ENCODE measurements at places on chromosomes 1 and 21.

GRCh38 chr1:38489844-38490270, 369.7 kb downstream of the RRAGC start:
- DNase-seq = no peak

- DNase-seq = no peak
Observed at GRCh38 chr1:37858931-37859506, 373 bp downstream of the MTF1 start.

- DNase-seq = no peak
Observed at GRCh38 chr1:94679332-94680038, 137.9 kb upstream of the F3 start.

GRCh38 chr1:247367786-247368422, 36.2 kb upstream of the ZNF496 start:
- no peak for DNase-seq

GRCh38 chr1:108722292-108722691, 9.6 kb downstream of the FNDC7 start:
- DNase-seq = no peak

DNA sequence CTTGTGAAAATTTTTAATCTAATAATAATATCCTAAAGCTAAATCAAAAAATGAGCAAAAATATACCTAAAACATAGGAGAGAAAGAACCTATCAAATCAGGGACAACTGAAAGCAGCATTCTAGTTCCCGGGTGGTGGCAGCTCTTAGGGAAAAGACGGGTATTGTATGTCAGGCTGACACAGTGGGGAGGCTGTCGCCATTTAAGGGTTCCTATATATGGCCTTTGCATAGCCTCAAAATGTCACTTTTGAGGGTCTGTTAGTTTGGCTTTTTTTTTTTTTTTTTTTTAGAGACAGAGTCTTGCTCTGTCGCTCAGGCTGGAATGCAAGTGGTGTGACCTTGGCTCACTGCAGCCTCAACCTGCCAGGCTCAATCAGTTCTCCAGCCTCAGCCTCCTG, 6.0 kb downstream of the CLSTN1 start:
- DNase-seq = no peak

- no peak for DNase-seq
Observed at GRCh38 chr1:223052931-223053330, 90.1 kb downstream of the TLR5 start.

DNA sequence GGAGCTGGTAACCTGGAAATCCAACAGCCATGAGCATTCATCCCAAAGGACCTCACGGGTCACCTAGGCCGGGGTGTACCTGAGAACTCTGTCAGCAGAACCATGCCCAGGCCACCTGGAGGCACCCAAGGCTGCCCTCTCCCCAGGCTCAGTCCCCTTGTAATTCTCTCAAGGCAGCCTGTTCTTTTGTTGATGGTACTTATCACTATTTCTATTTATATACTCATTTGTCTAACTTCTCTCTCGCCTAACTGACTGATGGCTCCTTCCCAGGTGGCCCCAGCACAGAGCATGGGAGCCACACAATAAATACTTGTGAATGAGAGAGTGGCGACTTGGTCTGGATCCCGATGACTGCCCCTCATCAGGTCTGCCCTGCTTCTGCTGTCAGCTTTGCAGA, 16.7 kb downstream of the CASP9 start:
- DNase-seq = no peak

DNA sequence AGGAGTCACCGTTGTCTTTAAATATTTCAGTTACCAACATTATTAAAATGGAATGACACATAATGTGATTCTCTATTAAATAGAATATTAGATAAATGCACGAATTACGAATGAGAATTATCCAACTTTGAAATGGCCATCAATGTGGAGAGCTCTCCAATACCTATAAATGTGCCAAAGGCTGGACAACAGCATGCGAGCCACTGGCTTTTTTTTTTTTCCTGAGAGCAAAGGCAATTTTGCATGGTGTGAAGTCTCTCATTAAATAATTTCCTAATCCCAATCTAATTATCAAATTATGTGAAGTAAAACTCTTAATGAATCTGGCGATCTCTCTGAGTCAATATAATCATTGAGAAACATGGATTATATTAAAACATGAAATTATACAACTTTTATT, 113.5 kb downstream of the KCNT2 start:
- DNase-seq = no peak

DNA sequence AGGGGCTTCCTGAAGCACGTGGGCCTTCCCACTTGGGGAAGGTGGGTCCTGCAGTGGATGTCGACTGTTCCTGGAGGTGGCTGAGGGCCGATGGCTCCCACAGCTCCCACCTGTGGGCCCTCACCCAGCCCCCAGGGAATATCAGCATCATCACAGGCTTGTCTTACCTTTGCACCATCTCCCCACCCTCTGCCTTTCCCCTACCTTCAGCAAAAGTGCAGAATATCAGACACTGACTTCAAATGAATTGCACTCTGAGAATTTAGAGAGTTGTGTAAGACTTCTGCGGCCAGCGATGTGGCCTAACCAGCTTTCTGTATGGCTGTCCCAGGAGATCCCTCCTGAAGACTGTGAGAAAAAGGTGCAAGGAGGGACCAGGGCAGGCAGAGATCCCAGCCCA, 105.4 kb downstream of the PRDM2 start:
- no peak for DNase-seq

DNA sequence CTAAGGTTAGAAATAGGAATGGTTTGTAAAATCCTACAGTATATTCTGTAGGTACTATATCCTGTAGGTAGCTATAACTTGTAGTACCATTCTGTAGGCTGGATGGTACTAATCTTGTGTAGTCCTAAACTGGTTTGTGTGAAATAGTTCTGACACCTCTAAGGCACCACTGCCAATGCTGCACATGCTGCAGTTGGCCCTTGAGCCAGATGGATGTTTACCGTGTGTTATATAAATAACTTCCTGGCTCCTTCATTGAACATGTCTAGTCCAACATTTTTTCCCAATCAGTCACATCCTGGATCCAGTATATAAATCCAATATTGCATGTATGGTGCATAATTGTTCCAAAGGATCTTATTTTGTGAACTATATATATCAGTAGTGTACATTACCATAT, 89.5 kb upstream of the GNG4 start:
- DNase-seq = peak; percentile 58

DNA sequence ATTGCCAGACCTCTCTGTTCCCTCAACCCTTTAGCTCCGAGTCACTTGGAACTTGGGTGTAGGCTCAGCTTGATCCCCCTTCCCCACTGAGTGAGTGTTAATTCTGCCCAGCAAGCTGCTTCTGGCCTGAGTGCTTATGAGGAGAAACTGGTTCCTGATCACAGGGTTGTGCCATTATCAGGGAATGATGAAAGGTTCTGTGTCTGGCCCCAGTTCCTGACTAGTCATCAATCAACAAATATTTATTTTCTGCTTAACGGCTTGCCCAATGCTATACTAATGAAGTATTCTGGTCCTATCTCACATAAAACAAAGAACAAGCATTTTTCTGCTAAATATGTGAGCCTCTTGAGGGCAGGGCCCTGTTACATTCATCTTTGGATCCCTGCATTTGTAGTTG, 20.8 kb downstream of the CC2D1B start:
- DNase-seq = no peak

DNA sequence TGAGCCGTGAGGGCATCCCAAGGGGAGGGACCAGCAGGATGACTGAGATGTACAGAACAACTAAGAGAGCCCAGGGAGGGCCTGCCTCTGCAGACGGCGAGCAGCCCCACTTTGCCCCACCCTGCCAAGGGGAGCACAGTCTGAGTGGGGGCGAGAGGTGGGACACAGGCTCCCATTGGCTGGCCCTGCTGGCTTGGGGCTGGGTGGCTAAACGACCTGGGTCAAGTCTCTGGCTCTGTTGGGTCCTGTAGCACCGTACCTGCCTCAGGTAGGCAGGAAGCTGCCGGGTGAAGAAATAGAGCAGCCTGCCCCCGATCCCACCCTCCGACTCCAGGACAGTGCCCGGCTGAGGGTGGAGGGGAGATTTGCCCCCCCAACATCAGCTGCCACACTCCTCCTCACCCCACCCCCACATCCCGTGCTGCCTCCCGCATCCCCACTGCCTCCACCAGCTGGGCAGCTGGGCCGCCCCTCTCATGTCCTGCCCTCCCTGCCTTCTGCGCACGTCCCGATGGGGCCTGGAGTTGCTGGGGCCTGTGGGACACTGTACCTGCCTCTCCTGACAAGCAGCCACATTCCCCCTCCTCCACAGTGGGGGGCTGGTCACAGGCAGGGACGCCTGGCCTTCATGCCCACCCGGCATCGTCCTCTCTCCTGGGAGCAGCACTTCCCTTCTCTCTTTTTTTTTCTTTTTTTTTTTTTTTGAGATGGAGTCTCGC, 12.6 kb upstream of the PLEKHG5 start:
- DNase-seq = no peak

DNA sequence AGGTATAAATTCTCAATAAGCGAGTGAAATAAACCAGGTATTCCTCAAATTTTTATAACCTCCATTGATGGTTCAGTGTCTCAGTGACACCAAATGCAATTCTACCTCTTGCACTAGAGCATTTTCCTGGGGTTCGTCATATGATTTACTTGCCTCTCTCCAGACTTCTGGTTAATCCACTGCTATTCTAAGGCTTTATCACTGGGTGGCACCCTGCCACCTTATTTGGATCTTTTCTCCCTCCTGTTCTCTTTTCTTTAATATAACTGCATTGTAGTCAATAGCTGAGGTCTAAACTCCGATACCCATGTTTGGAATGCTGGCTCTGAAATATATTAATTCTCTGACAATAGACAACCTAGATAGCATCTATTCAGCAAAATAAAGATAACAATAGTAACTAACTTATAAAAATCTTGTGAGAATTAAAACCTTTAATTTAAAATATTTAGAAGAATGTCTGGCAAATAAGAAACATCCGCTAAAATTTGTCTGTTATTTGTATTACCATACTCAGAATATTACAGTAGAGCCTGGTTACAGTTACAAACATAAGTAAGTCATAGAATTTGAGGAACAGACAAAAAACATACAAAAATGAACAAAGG, 436.4 kb downstream of the PLA2G4A start:
- peak; percentile 57 for DNase-seq

- no peak for DNase-seq
Observed at GRCh38 chr1:204575221-204576190, 59.3 kb downstream of the MDM4 start.

GRCh38 chr1:235532360-235532759, 28.1 kb upstream of the B3GALNT2 start:
- peak; percentile 15 for DNase-seq

GRCh38 chr1:68230484-68230802, 1.9 kb downstream of the WLS start:
- no peak for DNase-seq

DNA sequence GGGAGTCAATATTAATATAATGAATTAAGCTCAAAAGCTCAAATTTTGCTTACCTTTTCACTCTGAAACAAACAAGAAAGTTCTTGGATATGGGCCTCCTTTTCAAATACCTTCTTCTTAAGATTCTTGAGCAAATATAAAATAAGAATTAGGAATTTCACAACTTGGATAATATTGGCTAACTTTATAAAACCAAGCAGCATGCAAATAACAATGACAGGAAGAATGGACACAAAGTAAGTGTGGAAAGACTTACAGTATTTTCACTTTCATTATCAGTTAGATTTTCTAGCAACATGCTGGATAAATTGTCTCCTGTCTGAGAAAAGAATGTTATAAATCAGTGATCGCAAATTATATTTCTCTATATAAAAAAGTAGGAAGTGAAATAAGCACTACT, 13.2 kb downstream of the ODF2L start:
- DNase-seq = no peak

- DNase-seq = no peak
Observed at GRCh38 chr1:217135569-217135915, 412.3 kb upstream of the ESRRG start.

DNA sequence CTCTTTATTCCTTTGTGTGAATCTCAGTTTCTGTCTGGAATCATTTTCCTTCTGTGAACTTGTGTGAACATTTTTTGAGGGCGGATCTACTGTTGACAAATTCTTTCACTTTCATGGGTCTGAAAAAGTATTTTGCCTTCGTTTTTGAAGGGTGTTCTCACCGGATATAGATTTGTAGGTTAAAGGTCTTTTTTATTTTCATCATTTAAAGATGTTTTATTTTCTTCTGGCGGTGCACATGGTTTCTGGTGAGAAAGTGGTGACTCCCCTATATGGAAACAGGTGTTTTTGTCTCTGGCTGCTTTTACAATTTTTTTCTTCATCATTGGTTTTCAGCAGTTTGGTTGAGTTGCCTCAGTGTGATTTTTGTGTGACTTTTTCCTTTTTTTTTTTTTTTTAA, 94.9 kb downstream of the DYRK1A start:
- no peak for DNase-seq

DNA sequence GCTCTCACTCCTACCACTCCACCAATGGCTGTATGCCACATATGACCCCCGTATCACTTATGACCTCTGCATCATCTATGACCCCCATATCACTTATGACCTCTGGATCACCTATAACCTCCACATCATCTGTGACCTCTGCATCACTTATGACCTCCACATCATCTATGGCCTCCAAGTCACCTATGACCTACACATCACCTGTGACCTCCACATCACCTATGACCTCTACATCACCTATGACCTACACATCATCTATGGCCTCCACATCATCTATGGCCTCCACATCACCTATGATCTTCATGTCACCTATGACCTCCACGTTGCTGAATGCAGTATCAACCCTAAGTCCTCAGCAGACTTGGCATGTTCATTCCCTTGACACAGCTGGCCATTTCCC, 271.2 kb downstream of the MATN1 start:
- DNase-seq = no peak

All from fibroblast of skin of left quadriceps (primary cell).